ENCODE measurements at places on chromosomes 5 and 9.

GRCh38 chr9:94029932-94030317, 54.3 kb upstream of the PTPDC1 start:
- DNase-seq: no peak

DNA sequence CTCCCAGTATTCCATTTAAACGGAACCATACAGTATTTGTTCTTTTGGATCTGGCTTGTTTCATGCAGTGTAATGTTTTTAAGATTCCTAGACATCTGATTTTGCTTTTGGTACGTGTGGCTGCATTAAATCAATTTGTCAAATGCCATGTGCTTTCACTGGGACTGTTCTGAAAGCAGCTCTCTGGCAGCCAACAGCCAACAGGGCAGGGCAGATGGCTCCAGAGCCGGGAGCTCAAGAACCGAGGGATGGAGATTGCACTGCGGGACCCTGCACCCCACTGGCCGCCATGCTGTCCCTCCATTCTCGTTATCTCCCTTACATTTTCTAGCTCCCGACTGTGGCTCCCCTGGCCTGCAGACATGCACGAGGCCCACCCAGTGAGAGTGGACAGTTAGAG, 33.4 kb upstream of the AIF1L start:
- DNase-seq: no peak

- no peak for DNase-seq
These were observed 98.8 kb downstream of the LHX2 start for GRCh38 chr9:124110307-124110915.

- no peak for DNase-seq
These were observed at the start of gene FBXL7 for GRCh38 chr5:15499528-15500324. FBXL7 (plus strand) TSS chr5:15500180.

DNA sequence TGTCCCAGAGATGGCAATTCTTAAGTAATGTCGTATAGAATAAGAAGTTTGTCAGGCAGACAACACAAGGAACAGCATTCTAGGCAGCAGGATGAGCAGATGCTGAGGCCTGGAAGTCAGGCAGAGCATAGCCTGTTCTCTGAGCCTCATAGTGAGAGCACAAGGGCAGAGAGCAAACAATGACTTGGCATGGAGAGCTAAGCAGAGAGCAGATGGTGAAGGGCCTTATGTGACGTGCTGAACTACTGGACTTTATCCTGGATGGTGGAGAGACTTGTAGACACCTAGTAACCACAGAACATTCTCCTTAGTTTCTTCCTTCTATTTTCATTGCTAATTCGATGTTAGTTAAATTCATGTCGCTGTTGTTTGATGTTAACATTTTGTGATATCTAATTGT, 60.1 kb downstream of the KCTD16 start:
- DNase-seq: no peak

- no peak for DNase-seq
These were observed 79.1 kb downstream of the LHFPL2 start for GRCh38 chr5:78569441-78569840.
